ENCODE measurements at places on chromosomes 12 and 14.

DNA sequence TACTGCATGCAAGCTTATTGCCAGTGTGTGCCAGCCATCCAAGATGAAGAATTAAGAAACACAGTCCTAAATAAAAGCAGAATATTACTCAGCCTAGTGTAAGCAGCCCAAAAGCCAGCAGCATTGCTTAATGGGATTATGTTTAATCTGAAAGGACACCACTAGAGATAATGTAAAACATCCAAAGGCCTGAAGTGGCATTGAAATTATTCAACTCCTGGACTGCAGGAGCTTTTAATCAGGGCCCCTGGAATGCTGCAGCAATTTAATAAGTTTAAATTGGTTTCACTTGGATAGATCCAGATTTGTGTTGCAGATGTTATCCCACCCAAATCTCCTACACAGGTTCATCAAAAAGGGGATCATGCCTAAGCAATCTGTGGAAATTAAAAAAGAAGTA, 193.0 kb downstream of the C12orf50 start:
- no peak for DNase-seq

DNA sequence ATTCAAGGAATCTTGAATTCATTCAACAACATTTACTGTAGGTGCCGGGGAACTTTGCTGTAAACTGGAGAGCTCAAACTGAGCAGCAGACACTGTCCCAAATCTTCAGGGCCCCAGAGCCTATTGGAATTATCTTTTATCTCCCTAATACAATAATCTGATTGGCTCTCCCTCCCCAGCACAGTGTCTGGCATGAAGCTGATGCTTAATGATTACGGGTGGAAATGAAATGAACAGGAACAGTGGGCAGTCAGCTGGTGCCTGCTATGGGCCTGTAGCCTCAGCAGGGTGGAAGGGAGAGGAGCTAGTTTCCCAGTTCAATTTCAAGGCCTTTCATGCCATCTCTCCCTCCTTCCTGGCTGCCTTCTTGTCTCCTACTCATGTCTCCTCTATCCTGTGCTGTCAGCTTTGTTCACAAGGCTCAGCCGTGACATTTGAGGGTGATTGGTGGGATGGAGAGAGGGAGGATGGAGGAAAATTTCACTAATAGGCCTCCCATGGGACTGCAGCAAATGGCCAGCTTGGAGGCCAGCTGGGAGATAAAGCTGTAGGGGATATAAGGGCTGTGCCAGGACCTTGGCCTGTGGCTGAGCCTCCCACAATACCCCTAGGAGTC, 4.3 kb upstream of the RAPGEF3 start:
- DNase-seq: no peak

DNA sequence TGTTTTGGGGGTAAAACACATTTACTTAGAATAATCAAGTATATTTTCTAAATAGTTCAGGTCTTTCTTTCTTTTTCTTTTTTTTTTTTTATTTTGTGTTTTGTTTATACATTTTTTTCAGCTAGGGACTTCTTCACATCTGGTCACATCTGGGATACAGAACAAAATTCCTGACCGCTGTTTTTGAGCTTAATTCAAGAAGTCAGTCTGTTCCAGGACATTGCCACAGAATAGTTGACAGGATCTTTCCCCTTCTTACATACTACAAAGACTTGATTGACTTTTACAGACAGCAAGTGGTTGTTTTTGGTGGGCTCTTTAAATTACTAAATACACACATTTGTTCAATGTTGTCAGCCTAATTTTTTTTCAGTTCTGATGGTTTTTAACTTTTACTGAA, 41.8 kb upstream of the DCN start:
- no peak for DNase-seq

- peak; percentile 99 for DNase-seq
Observed at GRCh38 chr12:108731866-108732461, 646 bp upstream of the CORO1C start.

All from left ventricle myocardium superior (tissue), 1 donor.